ENCODE measurements at places on chromosomes 13 and 19. TPM values are rescaled to one million over a fixed set of nuclear protein-coding genes. Genes with fewer than 3 reads are reported as not detected.

FUT2 gene
- not detected for total RNA-seq

SLC25A41 gene
- total RNA-seq: not detected

PALM3 gene
- total RNA-seq: 9.6 TPM

RYR1 gene
- 0.56 TPM for total RNA-seq

CDC37 gene
- total RNA-seq: 149 TPM

CALR3 gene
- 0.58 TPM for total RNA-seq

PCDH17 gene
- 2.3 TPM for total RNA-seq

ATP12A gene
- total RNA-seq: 0.27 TPM

ZNF154 gene
- total RNA-seq: 15.6 TPM

CD37 gene
- 9.7 TPM for total RNA-seq
